ENCODE measurements at places on chromosomes 12 and 14.

DNA sequence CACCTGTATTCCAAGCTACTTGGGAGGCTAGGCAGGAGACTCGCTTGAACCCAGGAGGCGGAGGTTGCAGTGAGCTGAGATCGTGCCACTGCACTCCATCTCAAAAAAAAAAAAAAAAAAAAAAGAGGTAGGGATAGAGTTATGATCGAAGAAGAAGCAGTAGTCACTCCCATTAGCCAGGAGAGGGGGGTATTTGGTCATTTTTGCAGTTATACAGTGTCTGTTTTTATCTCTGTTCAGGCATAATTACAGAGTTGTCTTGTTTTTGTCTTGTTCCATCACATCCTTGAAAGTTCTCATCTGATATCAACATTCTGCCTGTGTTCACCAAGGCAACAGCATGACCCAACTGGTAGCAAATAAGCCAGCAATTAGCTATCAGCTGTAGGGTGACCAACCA is 98.5 kb upstream of the TMPO start:
- no peak for DNase-seq

- no peak for DNase-seq
These were observed 309.2 kb downstream of the FOXG1 start for GRCh38 chr14:29075761-29076160.

GRCh38 chr12:82690006-82690405 is 3.3 kb downstream of the TMTC2 start:
- DNase-seq = no peak

DNA sequence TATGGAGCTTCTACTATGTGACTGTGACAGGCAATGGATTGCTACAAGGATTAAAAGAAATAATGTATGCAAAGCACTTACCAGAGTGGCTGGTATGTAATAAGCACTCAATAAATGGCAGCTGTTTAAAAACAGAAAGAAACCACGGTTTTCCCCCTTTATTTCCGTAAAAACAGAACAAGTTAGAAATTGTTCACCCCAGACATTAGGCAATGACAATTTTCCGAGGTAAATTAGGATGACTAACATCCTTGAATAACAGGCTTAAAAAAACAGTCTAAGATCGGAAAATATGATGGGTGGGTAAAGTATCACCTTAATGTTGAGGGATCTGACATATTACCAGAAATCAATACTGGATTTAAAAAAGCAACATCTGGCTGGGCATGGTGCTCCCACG is 20.9 kb upstream of the CNIH1 start:
- DNase-seq = no peak

DNA sequence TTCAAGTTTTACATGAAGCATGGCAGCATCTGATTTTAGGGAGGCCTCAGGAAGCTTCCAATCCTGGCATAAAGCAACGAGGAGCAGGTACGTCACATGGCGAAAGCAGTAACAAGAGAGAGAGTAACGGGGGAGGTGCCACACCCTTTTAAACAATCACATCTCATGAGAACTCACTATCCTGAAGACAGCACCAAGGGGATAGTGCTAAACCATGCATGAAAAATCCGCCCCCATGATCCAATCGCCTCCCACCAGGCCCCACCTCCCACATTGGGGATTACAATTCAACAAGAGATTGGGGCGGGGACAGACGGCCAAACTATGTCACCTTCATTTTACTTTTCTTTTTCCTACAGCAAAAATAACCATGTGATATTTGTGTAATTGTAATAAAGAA is 7.2 kb upstream of the MAP3K9 start:
- DNase-seq = no peak

- no peak for DNase-seq
These were observed 96.2 kb downstream of the ESR2 start for GRCh38 chr14:64197996-64198395.

GRCh38 chr12:42213023-42213422 is 25.0 kb downstream of the YAF2 start:
- DNase-seq = no peak

DNA sequence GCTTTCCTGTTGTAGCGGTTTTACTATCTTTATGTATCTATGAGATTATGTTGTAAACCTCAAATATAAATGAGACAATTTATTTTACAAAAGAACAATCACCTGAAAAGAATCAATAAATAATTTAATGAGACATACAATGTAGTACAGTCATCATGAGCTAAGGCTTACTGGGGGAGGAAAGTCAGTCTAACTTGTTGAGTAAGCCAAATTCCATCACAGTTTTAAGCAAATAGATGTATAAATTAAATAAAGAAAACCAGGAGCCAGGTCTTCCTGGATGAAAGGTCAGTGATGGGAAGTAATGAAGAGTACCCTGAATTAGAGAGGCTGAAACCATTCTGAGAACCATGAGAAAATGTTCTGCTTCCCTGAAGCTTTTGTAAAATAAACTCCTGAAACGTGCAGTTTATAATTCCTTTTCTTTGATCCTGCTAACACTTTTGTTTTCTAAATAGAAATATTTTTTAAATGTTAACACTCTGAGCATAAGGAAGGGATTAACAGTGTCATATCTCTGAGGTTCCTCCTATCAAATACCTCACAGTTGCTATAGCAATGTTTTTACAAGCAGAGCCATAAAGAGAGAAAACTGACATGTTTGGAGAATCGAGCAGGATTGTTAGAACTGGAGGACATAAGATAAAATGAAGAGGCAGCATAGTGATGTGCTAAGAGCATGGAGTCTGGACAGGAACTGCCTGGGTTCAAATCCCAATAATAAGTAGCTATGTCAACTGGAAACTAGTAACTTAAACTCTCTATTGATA is 444.9 kb upstream of the FOXG1 start:
- no peak for DNase-seq

GRCh38 chr12:30755395-30755762 is 628 bp upstream of the CAPRIN2 start:
- no peak for DNase-seq

DNA sequence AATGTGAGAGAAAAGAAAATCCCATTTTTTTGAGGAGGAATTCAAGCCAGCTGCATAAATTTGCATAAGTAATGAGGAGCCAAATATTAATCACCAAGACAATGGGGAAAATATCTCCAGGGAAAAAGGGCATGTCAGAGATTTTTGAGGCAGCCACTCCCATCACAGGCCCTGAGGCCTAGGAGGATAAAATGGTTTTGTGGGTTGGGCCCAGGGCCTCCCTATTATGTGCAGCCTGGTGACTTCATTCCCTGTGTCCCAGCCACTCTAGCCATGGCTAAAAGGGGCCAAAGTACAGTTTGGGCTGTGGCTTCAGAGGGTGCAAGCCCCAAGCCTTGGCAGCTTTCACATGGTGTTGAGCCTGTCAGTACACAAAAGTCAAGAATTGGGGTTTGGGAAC is 1051.0 kb upstream of the FOXG1 start:
- no peak for DNase-seq

DNA sequence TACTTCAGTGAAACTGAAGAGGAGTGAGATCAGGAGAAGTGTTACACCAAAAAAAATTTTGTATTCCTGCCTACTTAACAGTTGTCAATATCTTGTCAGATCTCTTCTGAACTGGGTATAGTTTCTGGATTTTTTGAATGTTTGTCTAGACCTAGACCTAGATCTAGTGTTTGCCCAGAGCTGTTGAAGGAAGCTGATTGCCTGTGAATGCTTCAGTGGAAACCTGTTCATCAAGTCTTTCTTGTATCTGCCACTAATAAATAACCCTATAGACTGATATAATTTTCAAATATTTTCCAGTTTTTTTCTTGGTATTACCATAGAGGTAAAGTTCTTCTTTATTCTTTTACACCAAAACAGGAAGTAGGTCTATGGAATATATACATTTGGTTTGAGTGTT is 781.5 kb upstream of the FBXO33 start:
- DNase-seq = no peak

DNA sequence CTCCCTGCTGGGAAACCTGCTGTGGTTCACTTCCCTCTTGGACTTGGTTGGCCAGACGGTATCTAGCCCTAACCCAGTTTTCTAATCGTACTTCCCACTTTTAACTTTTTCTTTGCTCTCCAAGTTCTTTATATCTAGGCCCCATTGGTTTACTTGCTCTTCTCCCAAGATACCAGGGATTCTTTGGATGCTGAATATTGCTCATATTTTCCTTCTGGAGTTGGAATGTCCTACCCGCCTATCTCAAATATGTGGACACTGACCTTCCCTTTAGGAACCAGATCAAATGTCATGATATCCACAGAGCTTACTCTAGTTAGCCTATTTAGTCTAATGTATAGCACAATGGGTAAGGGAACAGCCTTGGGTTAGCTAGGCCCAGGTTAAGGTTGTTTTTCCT is 228.6 kb downstream of the DACT1 start:
- DNase-seq = no peak

GRCh38 chr12:111557271-111558106 is 41.6 kb downstream of the ATXN2 start:
- DNase-seq = no peak

GRCh38 chr12:32255588-32255987 is 143.8 kb upstream of the FGD4 start:
- no peak for DNase-seq

- DNase-seq = no peak
These were observed 22.6 kb downstream of the WSCD2 start for GRCh38 chr12:108151533-108152169.

- no peak for DNase-seq
These were observed 3.7 kb upstream of the HSD17B6 start for GRCh38 chr12:56759263-56759908.

- no peak for DNase-seq
These were observed 325.4 kb downstream of the ZFP36L1 start for GRCh38 chr14:68467425-68467824.

GRCh38 chr12:116078396-116078795 is 199.1 kb downstream of the MED13L start:
- no peak for DNase-seq

DNA sequence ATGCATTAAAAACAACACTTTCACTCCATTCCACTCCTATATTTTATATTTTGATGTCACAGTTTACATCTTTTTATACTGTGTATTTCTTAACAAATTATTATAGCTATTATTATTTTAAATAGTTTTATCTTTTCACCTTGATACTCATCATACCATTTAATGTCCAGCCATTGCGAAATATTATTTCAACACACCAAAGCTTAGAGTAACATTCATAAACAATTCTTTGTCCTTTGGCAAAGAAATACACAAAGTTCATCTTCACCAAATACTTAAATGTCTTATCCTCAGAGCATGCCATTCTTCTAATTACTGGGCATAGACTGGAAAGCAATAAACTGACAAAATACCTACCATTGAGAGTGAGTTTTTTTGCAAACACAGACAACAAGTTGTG is 1963.4 kb upstream of the FLRT2 start:
- DNase-seq = no peak

DNA sequence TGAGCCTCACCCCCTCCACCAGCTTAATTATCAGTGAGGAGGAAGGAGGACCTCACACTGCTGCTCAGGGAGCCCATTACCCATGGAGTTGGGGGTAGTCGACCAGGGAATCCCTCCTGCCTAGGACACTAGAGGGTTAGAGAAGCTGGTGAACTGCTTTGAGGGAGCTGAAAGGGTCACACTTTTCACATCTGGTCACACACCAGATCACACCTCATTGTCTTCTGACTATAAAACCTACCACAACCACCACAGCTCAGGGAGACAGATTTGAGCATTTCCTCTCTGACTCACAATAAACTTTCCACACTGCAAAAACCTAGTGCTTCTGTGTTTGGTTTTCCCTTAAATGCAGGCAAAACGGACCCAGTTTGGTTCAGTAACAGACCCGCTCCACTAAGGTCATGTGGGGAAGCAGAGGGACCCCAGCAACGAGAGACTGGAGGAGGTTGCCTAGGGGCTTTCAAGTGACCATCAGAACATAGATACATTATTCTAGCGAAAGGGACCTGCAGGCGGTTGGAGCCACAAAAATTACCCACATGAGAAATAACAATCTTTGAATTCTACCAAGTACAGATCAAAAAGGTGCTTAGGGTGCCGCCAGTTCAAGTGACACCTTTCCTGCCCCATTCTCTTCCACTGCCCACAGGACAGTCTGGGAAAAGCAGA is 151.4 kb upstream of the AVPR1A start:
- no peak for DNase-seq

DNA sequence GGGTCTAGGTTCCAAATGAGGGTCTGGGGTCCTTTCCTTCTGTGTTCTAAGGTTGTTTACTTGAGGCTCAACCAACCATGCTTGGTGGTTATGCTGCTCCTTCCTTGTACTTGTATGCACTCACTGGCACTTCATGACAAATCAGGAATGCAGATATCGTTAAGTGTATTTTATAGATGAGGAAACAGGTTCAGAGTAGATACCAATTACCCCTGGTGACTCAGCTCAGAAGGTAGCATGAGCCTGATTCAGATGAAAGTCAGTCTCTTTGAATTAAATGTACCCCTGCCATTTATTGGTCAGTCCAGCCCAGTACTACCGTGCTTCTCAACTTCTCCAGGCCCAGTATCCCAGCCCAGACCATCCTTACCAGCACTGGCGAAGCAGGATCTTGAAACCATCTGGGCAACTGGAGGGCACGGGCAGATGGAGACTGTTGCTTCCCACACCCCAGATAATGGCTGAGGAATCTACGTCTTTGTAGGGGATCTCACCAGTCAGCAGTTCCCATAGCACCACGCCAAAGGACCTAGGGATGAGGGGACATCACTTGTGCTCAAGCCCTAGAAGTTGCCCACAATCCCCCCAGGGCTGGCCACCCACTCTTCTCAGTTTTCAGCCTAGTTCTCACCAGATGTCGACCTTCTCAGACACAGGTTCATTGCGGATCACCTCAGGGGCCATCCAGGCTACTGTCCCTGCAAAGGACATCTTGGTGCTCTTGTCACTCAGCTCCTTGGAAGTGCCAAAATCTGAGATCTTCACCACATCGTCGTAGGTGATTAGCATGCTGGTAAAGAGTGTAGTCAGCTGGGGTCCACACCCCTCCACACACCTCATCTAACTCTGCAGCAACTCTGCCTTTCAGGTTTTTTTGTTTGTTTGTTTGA is 14.3 kb downstream of the MAP3K12 start:
- no peak for DNase-seq

DNA sequence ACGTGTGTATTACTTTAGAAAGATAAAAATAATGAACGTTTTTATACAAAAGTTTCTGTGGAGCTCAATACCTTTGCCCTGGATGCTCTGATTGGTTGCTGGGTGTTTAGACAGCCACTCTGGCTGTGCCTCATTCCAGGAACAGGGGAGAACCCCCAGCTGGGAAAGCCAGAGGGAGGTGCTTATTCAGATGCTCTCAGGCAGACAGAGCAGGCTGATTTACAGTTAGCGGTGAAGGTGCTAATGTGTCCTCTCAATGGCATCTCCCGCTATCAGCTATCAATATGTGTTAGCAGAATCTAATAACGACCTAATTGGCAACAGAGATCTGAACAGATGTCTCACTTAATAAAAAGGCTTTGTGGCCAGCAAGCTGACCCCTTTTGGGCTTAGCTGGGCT is 402.3 kb downstream of the NUAK1 start:
- no peak for DNase-seq

GRCh38 chr14:66003082-66003730 is 483.0 kb upstream of the CCDC196 start:
- DNase-seq = no peak

- no peak for DNase-seq
These were observed 135.5 kb upstream of the FUT8 start for GRCh38 chr14:65277027-65277426.

GRCh38 chr14:68477110-68477455 is 315.8 kb downstream of the ZFP36L1 start:
- DNase-seq = no peak

- no peak for DNase-seq
These were observed 62.4 kb downstream of the GSC start for GRCh38 chr14:94707494-94707893.

GRCh38 chr12:49334226-49334625 is 2.8 kb downstream of the C1QL4 start:
- no peak for DNase-seq
